ENCODE measurements at places on chromosomes 2 and 18.

GRCh38 chr2:229443141-229443540 lies 172.1 kb upstream of the PID1 start:
- DNase-seq, result no peak

DNA sequence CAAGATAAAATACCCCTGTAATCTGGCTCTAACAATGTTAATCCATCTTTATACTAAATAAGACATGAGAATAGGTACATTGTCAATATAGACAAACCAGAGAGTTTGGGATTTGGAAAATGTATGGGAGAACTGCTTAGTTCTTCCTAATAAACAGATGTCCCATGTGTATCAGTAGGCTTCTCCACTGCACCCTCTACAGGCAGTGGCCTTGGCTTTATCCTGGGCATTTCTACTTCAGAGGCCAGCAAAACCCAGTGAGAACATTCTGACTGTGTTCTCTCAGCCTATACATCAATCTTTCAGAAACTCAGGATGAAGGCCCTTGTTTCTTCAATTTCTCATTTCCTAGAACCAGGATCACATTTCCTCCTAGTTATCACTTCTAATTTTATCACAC lies 1167.5 kb upstream of the ACVR2A start:
- DNase-seq, result no peak

- DNase-seq, result no peak
Measured at GRCh38 chr2:101533561-101534148, 58.7 kb upstream of the RFX8 start.

- no peak for DNase-seq
Measured at GRCh38 chr2:207879536-207879935, 109.8 kb upstream of the FZD5 start.

DNA sequence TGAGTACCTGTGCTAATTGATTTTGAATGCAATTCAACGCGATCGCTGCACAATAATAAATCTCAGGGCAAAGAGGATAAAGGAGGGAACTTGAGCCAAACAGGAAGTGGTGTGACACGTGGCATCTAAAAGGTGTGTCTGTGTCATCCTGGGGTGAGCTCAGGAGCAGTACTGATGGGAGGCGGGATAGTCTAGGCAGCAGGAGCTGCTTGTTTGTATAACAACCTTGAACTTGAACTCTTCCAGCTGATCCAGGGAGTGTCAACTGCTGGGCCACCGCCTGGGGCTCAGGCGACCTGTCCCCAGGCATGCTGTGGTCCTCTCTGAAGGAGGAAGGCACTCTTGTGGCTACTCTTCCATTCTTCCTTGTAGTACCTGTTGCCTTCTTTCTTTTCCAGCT lies 61.2 kb downstream of the BOD1L2 start:
- no peak for DNase-seq

DNA sequence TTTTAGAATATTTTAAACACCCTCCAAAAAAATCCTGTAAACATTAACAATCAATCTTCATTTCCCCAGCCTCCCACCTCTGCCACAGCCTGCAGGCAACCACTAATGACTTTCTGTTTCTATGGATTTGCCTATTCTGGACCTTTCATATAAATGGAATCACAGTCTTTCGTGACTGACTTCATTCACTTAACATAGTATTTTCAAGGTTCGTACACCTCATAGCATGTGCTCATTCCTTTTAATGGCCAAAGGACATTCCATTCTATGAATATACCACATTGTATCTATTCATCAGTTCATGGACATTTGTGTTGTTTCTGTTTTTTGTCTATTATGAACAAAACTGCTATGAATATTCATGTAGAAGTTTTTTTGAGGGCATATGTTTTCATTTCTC lies 48.5 kb downstream of the NAT8 start:
- DNase-seq, result no peak

GRCh38 chr18:23716966-23717365 lies 27.7 kb downstream of the LAMA3 start:
- DNase-seq, result no peak

DNA sequence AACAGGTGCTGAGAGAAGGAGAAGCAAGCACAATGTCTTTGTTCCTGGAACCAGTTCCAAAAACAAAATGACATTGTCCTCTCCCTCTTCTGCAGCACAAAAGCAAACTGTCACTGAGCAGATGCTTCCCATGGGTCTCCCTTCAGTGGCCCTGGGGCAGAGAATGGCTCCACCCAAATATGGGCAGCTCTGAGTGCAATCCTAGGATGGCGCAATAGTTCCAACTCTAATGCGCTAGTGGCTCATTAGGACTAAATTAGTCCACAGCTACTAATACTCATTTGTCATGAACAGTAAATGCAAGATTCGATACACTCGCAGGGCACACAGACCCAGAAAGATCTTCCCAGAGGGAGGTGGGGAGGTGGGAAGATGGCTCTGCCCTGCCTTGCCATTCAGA lies 205.2 kb upstream of the CHAC2 start:
- no peak for DNase-seq

GRCh38 chr2:43874776-43875451 lies 36.1 kb downstream of the ABCG8 start:
- no peak for DNase-seq

- DNase-seq, result no peak
Measured at GRCh38 chr2:147634826-147635225, 210.0 kb upstream of the ACVR2A start.

DNA sequence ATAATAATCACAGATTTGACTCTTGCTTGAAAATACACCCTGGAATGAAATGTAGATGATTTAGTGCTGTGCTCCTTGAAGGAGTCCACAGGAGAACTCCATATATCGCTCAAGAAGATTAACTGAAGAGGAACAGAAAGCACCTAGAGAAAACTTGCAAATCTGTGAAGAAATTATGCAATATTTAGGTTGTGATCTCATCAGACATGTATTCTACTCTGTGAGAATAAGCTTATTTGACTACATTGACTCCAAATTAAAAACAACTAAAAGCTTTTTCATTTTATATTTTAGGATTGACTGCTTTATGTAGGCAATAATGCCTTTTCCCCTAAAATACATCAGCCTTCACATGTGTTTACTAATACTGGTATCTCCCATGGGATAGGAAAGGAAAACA lies 906.6 kb upstream of the LRATD1 start:
- DNase-seq, result no peak

- no peak for DNase-seq
Measured at GRCh38 chr2:37192551-37192950, 3.7 kb upstream of the CEBPZOS start.

- DNase-seq, result no peak
Measured at GRCh38 chr2:46053564-46053963, 243.6 kb upstream of the EPAS1 start.

GRCh38 chr2:102119255-102119654 lies 23.3 kb upstream of the IL1R1 start:
- no peak for DNase-seq

- no peak for DNase-seq
Measured at GRCh38 chr2:151733771-151734672, at the start of gene NEB. TSS of gene NEB (minus strand) at chr2:151734476. CDS start at chr2:151733156, 1,320 bp downstream.

GRCh38 chr2:38436227-38436664 lies 59.2 kb upstream of the ATL2 start:
- DNase-seq, result no peak

DNA sequence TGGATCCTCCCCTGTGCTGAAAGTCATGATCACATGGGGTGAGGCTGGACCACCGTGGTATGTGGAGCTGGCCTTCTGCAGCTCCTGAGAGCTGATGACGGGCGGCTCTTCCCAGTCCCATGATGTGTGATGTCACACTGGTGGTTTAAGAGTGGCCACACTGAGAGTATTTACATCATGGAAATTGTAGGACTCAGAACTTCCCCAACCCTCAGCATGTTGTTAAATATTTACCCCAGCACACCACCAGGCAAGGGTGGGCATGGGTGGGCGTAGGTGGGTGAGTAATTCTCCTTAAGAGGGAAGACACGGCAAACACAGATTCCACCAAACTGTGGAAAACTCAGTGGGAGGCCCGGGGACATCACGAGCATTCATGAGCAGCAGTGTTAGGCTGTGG lies 106.8 kb downstream of the ALPK2 start:
- no peak for DNase-seq

- DNase-seq, result no peak
Measured at GRCh38 chr2:62475172-62476011, 30.6 kb downstream of the TMEM17 start.

DNA sequence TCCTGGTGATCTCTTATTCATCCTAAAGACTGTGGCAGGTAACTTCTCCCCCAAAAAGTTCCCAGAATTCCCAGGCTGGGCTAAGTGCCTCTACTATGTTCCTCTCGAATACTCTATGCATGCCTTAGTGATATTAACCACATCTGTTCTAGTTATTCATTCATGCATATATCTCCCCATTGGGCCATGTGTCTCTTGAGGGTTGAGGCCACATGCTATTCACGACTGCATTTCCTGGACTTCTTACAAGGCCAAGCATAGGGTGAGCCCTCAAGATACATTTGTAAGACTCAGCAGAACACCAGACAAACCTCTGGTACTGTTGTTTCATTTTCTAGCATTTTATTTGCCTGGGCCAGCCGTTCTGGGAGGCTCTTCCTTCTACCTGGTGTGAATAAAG lies 117.0 kb downstream of the EN1 start:
- DNase-seq, result no peak

GRCh38 chr18:57859314-57859713 lies 56.2 kb upstream of the ATP8B1 start:
- no peak for DNase-seq

- no peak for DNase-seq
Measured at GRCh38 chr18:40984856-40985255, 970.2 kb upstream of the PIK3C3 start.

GRCh38 chr2:214631406-214631805 lies 178.1 kb downstream of the BARD1 start:
- no peak for DNase-seq

GRCh38 chr2:129891341-129892320 lies 87.8 kb upstream of the RAB6C start:
- no peak for DNase-seq

GRCh38 chr18:32437100-32437834 lies 33.4 kb downstream of the GAREM1 start:
- DNase-seq, result no peak

- no peak for DNase-seq
Measured at GRCh38 chr2:42171396-42171980, 2.3 kb downstream of the EML4 start.

DNA sequence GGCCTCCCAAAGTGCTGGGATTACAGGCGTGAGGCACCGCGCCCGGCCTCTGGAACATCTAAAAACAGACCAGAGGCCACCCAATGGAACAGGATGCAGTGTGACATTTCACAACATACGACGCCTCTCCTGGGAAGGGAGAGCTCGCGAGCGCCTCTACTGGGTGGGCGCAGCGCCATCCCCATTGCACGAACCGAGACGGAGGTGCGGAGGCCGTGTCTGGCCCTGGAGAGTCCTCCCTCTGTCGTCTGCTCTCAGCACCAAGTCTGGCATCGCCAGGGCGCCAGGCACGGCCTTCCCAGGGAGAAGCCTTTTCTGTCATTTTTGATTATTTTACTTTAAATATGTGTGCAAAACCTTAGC lies 9.4 kb upstream of the GBX2 start:
- no peak for DNase-seq

DNA sequence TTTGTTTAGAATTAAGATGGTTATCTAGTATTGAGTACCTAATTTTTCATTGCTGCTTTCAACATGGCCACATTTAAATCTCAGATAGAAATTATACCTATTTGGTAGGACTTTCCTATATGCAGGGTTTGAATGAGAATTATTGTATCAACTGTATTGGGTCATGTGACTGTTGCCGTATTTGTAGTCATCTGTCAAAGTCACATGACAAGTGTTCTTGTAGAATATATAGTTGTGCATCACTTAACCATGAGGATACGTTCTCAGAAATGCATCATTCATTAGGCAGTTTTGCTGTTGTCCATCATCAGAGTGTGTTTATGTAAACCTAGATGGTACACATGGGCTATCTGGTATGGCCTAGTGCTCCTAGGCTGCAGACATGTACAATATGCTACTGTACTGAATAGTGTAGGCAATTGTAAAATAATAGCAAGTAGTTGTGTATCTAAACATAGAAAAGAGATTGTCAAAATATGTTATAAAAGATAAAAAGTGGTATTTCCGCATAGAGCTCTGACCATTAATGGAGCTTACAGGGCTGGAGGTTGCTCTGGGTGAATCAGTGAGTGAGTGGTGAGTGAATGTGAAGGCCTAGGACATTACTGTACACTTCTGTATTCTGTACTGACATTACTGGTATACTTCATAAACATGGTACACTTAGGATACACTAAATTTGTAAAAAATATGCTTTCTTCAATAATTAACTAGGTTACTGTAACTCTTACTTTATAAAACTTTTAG lies 123.7 kb downstream of the MAP4K4 start:
- no peak for DNase-seq

DNA sequence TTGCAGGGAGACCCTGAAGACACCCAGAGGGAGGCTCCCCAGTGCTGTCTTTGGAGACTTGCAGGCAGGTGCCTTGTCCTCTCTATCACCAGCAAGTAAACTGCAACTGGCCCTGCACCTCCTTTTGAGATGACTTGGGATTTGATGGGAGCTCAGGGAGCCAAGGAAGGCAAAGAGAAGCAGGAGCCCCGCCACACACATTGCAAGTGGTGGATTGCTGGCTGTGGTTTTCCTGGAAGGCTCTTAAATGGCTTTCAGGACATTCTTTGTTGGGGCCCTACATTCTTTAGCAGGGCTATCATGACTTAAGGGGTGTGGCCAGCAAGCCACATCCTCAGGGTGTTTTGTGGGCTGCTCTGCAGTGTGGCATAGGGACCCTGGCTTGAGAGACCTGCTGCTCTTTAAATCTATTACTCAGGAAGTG lies 39.9 kb upstream of the CDC42EP3 start:
- DNase-seq, result no peak

All from Panc1 (cell line).